ENCODE measurements at places on chromosomes 6 and 20.

DNA sequence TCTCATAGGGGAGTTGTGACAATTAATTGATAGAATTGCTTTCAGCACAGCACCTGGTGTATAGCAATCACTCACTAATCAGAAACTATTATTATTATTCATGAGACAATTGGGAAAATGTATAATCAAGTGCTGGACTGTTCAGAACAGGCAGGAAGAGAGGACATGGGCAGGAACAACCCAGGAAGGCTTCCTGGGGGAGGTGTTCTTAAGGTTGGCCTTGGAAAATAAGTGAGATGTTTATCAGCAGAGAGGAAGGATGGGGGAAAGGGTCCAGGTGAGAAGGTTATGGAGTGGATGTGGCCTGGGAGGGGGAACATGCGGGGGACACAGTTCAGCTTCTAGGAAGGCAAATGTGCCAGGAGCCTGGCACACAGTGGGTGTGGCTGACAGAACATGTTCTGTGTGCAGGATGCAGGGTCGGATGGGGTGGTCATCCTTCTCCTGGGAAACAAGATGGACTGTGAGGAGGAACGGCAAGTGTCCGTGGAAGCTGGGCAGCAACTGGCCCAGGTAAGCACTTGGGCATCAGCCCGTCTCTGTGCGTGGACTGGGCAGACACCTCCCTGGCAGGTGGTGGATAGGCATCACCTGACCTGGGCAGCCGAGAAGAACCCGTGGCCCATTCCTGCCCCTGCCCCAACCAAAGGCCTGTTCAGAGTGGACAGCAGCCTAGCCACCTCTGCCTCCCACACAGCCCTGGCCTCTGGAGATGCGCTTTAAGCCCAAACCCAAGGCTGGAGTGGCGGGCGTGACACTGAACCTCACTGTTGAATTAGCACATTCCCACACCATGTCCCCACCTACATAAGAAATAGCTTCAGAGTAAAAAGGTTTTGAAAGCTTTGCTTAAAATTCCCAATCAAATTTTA is 30.9 kb downstream of the RAB44 start:
- DNase-seq: no peak

DNA sequence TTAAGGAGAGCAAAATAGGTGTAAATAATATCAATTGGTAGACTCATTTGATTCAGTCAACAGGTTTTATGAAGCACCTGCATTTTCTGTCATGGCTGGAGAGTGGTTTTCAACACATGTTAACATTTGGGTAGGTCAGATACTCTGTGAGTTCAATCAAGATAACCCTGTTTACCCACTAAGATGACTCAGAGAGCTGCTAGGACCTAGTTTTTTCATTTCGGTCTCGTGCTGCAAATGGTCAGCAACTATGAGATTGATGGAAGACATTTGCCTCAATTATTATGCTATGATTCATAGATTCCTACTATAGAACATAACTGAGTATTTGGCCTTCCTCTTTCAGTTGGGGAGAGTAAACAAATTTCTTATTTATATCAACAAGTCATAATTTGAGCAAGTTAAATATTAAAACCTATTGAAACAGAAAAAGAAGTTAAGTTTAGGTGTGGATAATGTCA is 391.4 kb upstream of the CITED2 start:
- no peak for DNase-seq

- no peak for DNase-seq
Measured at GRCh38 chr6:166031275-166031674, 136.4 kb downstream of the TBXT start.

- DNase-seq: no peak
Measured at GRCh38 chr20:9769954-9770353, 68.9 kb downstream of the PAK5 start.

- no peak for DNase-seq
Measured at GRCh38 chr20:25222461-25223178, 25.3 kb upstream of the PYGB start.

DNA sequence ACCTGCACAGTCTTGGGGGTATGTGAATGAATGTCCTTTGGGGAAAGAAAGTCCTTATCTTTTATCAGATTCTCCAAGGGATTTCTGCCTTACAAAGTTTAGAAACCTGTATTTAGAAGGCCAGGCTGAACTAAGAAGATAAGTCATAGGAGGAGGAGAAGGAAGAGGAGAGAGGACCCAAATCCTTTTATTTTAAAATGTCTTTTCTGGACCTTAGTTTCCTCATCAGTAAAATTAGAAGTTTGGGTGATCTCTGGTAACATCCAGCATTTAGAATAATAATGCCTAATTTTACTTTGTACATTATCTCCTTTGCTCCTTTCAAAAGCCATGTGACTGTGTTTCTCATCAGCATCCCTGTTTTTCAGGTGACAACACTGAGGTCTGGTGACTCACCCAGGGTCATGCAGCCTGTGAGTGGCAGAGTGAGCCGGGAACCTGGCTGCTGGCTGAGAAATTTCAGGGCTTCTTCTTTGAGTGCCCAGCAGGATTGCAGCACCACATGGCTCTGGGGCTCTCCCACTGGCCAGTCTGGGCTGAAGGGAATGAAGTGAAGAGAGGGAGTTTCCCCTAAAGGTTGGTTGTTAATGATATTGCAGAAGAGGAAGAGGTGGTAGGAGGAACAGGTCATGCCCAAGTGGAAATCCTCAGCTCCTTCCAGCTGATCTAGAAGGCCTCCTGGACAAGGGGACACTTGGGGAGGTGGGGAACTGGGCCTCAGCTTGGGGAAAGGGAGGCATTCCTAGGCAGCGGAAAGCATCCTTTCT is 34.0 kb downstream of the VEGFA start:
- no peak for DNase-seq

DNA sequence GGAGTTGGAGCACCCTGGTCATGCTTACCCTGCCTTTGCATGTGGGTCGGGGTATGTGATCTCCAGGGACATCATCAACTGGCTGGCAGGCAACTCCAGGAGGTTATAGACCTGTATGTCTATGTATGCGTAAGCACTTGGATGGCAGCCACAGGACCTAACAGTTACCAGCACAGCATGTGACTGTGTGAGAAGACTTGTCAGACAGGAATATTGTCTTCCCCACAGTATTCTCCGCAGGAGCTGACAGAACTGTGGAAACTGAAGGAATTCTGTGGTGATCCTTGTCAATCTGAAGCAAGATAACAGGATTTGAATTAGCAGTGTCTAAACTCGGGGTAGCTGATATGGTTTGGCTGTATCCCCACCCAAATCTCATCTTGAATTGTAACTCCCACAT is 59.2 kb downstream of the TMEM244 start:
- no peak for DNase-seq

- no peak for DNase-seq
Measured at GRCh38 chr6:2558861-2559801, 191.6 kb downstream of the MYLK4 start.

DNA sequence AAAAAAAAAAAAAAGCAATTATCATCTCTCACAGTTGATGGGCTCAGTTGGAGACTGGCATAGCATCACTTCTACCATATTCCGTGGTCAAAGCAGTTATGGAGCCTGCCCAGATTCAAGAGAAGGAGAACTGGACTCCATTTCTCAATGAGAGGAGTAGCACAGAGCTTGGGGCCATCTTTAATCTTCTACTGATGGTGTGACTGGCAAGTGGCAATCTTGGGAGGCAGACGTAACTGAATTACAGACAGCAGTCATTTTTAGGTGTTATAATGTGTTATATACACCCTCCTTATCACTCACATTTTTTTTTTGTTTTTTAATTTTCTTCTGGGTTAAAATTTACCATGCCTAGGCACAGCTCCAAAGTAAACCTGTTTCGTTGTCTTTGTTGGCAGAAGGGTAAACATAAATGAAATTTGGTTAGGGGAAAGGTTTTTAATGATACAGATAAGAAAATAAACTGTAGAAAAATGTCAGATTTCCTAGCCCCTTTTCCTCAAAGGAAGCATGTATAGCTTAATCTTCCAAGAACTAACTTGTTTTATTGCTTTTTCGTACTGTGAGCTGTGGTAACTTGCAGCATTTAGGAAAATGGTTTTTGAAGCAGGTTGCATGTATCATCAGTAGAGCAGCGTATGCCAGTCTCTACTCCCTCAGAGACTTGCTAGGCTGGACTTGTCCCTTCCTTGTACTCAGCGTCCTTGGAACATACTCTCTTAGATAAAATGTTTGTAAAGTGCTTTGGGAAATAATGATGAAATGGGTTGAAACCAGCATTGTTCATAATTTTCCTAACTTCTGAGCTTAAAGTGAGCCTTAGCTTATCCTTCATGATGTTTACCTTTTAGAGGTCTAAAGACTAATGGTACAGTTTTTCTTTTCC is 25.7 kb downstream of the ZFAND3 start:
- DNase-seq: no peak
